ENCODE measurements at places on chromosomes 3 and 15.

DNA sequence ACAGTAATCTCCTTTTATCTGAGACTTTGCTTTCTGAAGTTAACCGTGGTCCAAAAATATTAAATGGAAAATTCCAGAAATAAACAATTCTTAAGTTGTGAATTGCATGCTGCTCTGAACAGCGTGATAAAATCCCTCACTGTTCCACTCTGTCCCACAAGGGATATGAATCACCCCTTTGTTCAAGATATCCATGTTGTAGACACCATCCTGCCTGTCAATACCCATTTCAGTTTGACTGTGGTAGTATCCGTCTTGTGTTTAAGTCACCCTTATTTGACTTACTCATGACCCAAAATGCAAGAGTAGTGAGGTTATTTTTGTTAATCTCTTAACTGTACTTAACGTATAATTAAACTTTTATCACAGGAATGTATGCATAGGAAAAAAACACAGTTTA is 435.0 kb downstream of the SHQ1 start:
- DNase-seq = no peak

- no peak for DNase-seq
Observed at GRCh38 chr15:58501636-58502188, 69.9 kb downstream of the LIPC start.

GRCh38 chr15:58877999-58878825 is 55.3 kb downstream of the SLTM start:
- no peak for DNase-seq

DNA sequence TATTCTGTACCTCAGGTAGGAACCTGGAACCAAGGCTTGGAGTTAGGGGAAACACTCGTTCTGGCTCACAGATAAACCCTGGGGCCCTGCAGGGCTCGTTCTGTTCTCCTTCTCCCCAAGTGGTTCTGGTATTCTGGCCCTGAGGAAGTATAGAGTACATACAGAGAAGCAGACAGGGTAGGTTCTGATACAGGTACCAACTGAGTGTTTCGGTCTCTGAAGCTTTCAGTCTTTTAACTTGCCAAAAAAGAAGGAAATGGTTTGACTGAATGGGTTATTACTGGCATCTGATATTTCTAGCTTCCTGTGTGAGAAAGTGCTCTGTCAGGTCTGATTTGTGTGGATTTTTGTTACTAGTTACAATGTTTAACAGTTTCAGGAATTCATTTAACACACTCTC is 67.3 kb downstream of the UBE2E2 start:
- no peak for DNase-seq

- DNase-seq = no peak
Observed at GRCh38 chr3:150497956-150498355, 48.3 kb downstream of the SERP1 start.

DNA sequence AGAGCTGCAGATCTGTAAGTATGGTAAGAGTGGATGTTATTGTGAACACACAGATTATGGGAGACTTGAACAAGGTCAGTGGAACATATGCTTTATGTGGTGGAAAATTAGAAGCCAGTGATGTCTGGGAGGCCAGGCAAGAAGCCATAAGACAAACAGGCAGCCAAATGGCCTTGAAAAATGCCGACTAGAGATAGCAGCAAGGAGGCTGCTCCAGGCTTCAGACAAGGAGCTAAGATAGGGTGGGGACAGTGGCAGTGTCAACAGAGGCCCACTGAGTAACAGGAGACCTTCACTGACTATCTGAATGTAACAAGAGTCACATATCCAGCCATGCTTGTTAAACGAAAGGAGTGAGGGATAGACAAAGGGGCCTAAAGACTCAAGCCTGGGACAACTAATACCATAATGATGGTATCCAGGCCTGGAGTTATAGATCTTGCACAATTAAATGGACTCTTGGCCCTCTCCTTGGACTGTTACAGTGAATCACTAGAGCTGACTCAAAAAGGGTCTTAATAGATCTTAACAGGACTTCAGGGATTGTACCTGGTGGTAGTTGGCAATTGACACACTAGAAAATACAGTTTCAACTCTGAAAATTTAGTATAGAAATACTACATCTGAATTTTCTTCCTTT is 50.6 kb downstream of the CFAP20DC start:
- DNase-seq = no peak

GRCh38 chr3:126654571-126655383 is at the start of gene TXNRD3:
Gene TXNRD3 (minus strand): TSS chr3:126655124.
- DNase-seq = no peak

GRCh38 chr3:8329598-8329997 is 172.0 kb upstream of the LMCD1 start:
- no peak for DNase-seq

GRCh38 chr3:48738926-48739616 is 22.1 kb upstream of the IP6K2 start:
- no peak for DNase-seq

GRCh38 chr15:96733721-96734120 is 403.2 kb downstream of the NR2F2 start:
- no peak for DNase-seq

GRCh38 chr3:98761643-98762229 is 1.4 kb upstream of the ST3GAL6 start:
- DNase-seq = no peak

- DNase-seq = no peak
Observed at GRCh38 chr15:89848970-89849292, 34.3 kb upstream of the ANPEP start.

DNA sequence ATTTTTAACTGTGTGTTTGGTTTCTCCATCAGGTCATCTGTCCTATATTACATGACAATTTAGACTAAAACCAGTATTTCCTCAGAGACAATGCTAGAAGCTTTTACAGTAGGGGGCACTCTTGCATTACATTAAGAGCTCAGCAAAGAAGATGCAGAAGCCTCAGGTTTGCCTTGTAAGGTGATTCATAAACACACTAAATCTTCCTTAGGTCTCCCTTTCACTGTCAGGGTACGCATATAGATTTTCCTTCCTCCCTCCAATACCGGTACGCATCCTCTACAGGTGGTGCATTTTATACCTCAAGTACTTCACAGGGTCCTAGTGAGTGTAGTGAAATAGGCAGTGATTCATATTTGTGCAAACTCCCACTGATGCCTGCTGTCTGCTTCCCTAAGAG is 46.5 kb downstream of the CD86 start:
- peak; percentile 24 for DNase-seq

DNA sequence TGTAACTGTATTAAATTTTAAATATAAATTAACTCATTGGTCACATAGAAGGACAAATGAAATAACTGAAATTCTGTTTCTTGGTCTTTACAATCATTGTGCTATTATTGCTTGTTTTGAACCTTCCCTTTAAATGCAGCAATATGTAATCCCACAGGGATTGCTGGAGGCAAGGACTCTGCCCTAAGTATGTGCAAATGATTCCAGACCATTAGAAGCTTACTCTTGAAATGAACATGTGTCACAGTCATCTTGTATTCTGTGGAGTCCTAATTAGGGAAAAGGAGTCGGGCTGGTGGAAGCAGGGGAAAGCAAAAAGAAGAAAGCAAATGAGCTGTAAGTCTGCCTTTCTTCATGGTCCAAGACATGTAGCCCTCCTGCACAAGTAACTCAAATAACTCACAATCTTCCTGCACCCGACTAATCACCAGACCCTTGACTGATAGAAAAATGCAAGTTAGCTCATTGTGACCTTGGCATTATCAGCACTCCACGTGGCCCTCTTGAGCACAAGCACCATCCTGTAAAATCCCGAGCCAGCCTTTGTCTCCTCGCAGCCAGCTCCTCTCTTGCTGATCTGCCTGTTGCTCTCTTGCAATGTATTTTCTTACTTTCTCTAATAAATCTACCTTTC is 2.3 kb upstream of the TMPRSS7 start:
- no peak for DNase-seq

DNA sequence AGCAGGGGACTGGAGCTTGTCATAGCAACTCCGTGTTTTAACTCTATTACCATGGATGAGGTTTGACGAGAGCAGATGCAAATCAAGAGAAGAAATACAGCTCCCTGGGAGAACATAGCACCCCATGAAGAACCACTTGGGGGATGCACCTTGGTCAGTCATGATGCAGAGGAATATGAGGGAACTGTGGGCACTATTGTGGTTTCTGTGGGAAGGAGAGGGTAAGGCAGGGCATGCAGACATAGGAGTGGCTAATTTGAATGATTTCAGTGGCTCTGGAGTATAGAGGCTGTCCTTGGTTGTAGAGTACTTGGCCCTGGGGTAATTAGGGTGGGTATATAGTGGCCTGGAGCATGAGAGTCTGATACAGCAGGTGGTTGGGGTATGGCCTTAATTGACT is 131.9 kb downstream of the EDEM1 start:
- no peak for DNase-seq

GRCh38 chr3:183129243-183129642 is 29.9 kb upstream of the MCCC1 start:
- no peak for DNase-seq

GRCh38 chr3:193842832-193843473 is 249.9 kb downstream of the OPA1 start:
- DNase-seq = no peak

GRCh38 chr3:23547905-23548650 is 257.7 kb upstream of the UBE2E1 start:
- no peak for DNase-seq

GRCh38 chr3:141367038-141367730 is 1.1 kb upstream of the ZBTB38 start:
- DNase-seq = peak; percentile 99

DNA sequence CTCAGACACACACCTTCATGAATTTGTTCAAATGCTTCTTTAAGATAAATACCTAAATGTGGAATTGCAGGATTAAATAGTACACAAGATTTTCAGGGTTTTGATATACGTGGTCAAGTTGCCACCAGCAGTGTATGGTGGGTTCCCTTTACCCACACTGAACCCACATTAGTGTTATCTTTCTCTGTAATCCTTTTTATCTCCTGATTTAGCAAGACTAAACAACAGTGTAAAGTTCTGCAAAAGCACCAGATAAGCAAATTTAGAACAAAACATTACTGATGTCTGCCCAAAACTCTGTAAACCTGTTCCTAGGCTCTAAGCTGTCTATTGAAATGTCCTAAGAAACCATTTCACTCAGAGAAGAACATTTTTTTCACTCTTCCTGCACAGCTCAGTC is 352.9 kb downstream of the FHIT start:
- no peak for DNase-seq

- no peak for DNase-seq
Observed at GRCh38 chr3:80051602-80051962, 283.8 kb upstream of the ROBO1 start.

DNA sequence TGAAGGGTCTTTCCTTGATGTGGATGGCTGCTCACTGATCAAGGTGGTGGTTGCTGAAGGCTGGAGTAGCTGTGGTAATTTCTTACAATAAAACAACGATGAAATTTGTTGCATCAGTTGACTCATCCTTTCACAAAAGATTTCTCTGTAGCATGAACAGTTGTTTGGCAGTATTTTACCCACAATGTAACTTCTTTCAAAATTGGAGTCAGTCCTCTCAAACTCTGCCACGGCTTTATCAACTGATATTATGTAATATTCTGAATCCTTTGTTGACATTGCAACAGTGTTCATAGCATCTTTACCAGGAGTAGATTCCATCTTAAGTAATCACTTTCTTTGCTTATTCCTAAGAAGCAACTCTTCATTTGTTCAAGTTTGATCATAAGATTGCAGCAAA is 252.6 kb downstream of the UBE2E2 start:
- DNase-seq = no peak

GRCh38 chr3:167743799-167744198 is 8.3 kb downstream of the SERPINI1 start:
- no peak for DNase-seq

- DNase-seq = no peak
Observed at GRCh38 chr3:50132421-50133282, 22.5 kb upstream of the SEMA3F start.

DNA sequence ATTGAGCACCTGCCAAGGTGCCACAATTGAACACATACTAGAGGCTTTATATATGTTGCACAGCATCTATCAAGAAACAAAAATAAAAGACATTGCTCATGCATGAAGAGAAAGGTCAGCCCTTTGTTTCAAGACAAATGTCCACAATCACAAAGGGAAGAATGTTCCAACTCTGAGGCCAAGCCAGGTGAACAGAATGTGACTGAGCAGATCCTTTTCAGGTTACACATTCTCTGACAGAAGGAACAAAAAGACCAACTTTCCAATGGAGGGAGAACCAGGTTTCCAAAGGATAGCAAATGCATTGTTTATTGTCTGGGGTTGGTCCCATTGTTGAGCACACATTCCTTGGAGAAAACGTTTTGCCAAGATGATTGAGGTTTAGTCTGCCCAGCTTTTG is 50.2 kb upstream of the FAM174B start:
- DNase-seq = no peak

DNA sequence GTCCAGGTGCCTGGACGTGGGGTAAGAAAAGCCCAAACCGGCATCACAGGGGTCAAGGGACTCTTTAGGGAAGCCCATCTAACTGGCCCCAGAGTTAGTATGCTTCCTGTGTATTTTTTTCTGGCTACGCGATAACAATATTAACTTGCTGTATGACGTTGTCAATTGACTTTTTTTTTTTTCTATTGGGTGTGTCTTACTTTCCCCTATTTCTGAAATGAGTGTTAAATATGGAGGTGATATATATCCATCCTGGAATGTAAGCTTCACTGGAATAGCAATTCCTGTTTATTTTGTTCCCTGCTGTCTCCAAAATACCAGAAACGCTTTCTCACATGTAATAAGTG is 598 bp upstream of the GMNC start:
- no peak for DNase-seq

- DNase-seq = no peak
Observed at GRCh38 chr3:98968824-98969223, 67.3 kb upstream of the DCBLD2 start.

GRCh38 chr15:76799760-76800159 is 105.4 kb downstream of the SCAPER start:
- DNase-seq = peak; percentile 3

GRCh38 chr3:63473641-63474166 is 178.8 kb upstream of the SNTN start:
- DNase-seq = no peak

GRCh38 chr3:132294906-132295305 is 22.3 kb upstream of the ACP3 start:
- DNase-seq = no peak

- DNase-seq = no peak
Observed at GRCh38 chr15:65303687-65304380, 643 bp upstream of the RNU5B-1 start.

- DNase-seq = no peak
Observed at GRCh38 chr3:18238332-18238731, 186.8 kb downstream of the SATB1 start.

GRCh38 chr3:13533885-13534301 is 15.0 kb upstream of the FBLN2 start:
- no peak for DNase-seq

GRCh38 chr3:6989608-6990291 is 128.8 kb downstream of the GRM7 start:
- DNase-seq = no peak

- no peak for DNase-seq
Observed at GRCh38 chr15:70251246-70251990, 153.7 kb upstream of the TLE3 start.

DNA sequence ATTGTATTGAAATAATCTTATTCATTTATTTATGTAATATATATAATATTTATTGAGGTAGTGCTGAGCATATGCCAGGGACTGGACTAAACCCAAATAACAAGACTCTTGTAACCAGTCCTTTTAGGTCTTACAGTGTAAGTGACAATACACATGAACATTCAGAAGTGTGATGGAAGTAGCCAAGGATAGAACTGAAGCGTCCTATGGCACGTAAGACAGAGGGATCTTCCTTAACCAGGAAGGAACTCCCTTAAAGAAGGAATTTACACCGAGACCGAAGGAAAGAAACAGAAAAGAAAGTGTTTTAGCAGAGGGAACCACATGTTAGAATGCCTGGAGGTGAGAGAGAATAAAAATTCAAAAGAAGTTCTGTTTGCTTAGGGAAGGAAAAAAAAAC is 23.6 kb upstream of the CLDN1 start:
- no peak for DNase-seq

All from HFF-Myc (cell line).